ENCODE measurements at places on chromosomes 5 and 9.
A peak's percentile ranks its signal among the peaks of the same experiment; 100 is the strongest.

DNA sequence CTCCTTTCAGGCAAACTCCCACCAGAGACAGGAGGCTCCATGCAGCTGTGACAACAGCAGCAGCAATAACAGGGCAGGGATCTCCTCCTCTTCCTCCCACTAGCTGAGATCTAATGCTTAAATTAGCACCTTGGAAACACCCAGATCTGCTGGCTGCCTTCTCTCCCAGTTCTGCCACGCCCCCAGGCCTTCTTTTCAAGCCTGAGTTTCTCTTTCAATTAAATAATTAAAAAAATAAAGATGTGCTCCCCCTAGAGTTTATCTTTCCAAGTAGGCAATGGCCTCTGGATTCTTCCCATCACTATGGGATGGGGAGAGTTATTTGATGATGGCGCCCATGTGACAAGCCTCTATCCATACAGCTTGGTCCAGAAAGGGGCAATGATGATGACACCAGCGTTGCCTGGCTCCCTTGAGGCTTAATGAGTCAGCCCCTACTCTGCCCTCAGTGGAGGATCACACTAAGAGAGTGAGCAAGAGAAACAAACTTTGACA, 3.8 kb downstream of the FAM219A start:
- DNase-seq: peak; percentile 53

GRCh38 chr5:79859588-79859987, 131.5 kb downstream of the MTX3 start:
- no peak for DNase-seq

GRCh38 chr5:53943938-53944337, 366.4 kb downstream of the ARL15 start:
- DNase-seq: no peak

- DNase-seq: no peak
Measured at GRCh38 chr9:93126825-93127368, 7.2 kb downstream of the NINJ1 start.

DNA sequence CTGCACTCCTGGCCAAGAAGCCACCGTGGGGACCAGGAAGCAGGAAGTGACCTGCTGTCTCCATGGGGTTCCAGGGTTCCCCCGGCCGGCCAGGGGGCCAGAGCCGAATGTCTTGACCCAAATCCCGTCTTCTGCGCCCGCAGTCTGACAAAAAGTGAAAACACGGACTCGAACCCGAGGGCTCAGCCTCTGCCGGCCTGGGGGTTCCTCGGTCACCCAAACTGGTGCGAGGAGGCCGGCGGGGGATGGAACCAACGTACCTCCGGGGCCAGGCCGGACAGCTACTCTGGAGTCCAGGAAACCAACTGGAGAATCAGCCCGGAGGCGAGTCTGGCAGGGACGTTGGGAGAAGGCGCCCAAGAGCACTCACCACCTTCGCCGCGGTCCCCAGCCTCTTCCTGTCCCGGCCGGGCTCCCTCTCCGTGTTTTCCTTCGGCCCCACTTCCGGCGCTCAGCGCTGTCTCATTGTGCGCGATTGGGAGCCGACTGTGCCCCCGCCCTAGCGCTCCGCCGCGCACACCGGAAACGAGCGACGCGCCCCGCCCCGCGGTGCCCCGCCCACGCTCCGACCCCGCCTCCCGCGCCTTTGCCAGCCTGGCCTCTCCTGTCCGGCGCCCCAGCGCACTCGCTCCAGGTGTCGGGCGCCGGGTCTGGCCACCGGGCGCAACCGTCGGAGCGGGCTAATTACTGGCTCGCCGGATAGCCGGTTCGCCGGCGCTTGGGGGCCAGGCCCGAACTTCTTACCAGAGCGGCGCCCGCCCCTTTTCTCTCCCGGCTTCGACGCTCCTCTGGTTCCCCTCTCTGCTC, at the start of gene TUT7:
TSS of gene TUT7 (minus strand) at position 400 of the 807 bp plus-strand sequence. CDS start 1,211 bp downstream, outside the sequence.
- peak; percentile 96 for DNase-seq

- DNase-seq: no peak
Measured at GRCh38 chr5:56273376-56273955, 40.3 kb upstream of the ANKRD55 start.

DNA sequence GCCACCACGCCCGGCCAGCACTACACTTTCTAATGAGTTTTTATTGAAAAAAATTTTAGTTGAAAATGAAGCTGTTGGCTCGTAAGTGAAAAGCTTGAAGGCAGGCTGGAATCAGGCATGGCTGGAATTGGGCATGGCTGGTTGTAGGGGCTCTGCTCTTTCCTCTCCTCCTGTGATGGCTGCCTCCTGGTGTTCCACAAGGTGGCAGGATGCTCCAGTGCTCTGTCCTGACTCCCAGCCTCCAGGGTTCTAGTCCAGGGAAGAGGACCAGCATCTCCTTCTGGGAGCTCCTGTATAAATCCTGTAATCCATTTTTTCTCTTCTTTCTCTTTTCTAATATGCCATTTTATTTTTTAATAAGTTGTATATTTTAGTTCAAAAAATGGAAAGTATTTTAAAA, 57.2 kb upstream of the DHFR start:
- peak; percentile 34 for DNase-seq

GRCh38 chr9:132182314-132183091, 20.6 kb downstream of the NTNG2 start:
- no peak for DNase-seq

GRCh38 chr9:123495731-123496130, 139.7 kb downstream of the CRB2 start:
- DNase-seq: no peak

GRCh38 chr9:5633243-5633642, 4.3 kb downstream of the RIC1 start:
- DNase-seq: no peak

GRCh38 chr5:176890455-176891330, 8.5 kb downstream of the HK3 start:
- DNase-seq: no peak

DNA sequence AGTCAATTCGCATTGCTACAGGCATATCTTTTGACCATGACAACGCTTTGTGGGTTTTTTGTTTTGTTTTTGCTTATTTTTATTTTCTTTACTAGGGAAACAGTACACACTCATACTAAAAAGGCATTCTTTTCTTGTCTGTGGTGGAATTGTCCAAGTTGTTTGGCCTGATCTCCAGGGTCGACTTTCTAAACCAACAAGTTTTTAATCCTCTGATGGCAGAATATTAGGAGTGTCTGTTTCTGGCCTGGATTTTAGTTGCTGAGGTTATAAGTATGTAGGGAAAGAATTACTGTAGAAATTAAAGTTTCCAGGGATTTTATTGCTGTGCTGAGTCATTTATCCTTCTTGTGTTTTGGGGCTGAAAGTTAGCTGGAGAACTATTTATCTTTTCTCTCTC, 218.5 kb downstream of the TAF11L14 start:
- DNase-seq: no peak

- DNase-seq: no peak
Measured at GRCh38 chr9:127201071-127201541, 63.5 kb upstream of the GARNL3 start.

- DNase-seq: peak; percentile 6
Measured at GRCh38 chr9:94085062-94085639, 887 bp downstream of the PTPDC1 start.

DNA sequence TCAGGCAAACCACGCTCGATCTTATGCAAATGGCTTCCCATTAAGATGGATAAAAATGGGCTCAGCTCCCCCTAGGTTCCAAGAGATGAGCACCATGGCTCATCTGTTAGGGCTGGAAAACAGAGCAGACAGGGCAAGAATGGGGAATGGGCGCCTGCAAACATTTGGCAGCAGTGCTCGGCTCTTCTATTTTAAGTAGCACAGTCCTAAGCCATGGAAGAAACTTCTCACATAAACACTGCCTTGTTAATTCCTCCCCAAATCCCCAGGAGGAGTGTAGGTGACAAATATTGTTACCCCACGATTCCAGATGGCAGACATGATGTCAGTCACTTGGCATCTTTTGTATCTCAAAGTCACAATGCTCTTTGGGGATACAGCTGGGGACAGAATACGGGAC, 221.8 kb downstream of the ICE1 start:
- DNase-seq: no peak

GRCh38 chr5:177233206-177233605, 70.3 kb downstream of the RAB24 start:
- DNase-seq: no peak

DNA sequence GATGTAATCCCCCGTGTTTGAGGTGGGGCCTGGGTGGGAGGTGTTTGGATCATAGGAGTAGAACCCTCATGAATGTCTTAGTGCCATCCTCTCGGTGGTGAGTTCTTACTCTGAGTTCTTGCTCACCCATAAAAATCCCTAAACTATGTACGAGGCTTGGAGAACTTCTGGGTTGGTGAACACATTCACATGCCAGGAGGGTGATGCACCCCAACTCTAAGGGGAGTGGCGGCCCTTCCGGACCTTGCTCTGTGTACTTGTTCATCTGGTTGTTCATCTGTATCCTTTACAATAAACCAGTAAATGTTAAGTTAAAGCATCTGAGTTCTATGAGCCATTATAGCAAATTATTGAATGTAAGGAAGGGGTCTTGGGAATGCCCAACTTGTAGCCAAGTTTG, 36.0 kb upstream of the RIC1 start:
- DNase-seq: no peak

DNA sequence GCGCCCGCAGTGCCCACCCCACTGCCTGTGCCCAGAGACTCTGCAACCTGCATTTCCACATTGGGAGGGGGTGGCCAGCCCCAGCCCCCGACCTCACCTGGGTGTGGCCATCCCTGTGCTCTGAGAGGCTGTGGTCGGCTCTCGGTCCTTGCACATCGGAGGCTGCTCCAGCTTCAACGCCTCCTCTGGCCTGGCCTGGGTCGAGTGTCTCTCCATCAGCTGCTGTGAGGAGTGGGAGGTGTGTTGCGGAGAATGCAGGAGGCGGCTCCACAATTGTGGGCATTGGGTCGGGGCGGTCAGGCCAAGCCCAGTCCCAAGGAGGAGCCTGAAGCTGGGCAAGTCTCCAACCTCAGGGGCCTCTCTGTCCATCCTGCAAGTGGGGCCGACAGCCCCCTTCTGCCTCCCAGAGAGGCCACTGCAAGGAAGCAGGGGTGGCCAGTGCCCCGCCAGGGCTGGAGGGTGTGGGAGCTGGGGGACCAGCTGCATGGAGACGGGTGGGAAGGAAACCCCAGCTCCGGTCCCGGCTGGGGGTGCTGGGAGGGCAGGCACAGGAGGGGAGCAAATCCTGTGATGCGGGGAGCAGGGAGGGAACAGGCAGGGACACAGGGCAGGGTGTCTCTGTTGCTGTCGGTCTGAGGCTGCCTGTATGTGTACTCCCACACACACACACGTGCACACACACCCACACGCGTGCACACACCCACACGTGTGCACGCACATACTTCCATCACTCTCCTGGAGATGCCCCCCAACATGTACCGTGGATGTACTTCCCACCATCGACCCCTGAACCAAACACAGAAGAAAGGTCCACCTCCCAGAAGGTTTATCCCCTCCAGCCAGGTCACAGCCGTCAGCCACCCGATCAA, 28.9 kb downstream of the CCDC187 start:
- no peak for DNase-seq

- DNase-seq: no peak
Measured at GRCh38 chr9:130443840-130444492, 795 bp upstream of the ASS1 start.

- no peak for DNase-seq
Measured at GRCh38 chr5:124160265-124160664, 586.2 kb downstream of the ZNF608 start.

DNA sequence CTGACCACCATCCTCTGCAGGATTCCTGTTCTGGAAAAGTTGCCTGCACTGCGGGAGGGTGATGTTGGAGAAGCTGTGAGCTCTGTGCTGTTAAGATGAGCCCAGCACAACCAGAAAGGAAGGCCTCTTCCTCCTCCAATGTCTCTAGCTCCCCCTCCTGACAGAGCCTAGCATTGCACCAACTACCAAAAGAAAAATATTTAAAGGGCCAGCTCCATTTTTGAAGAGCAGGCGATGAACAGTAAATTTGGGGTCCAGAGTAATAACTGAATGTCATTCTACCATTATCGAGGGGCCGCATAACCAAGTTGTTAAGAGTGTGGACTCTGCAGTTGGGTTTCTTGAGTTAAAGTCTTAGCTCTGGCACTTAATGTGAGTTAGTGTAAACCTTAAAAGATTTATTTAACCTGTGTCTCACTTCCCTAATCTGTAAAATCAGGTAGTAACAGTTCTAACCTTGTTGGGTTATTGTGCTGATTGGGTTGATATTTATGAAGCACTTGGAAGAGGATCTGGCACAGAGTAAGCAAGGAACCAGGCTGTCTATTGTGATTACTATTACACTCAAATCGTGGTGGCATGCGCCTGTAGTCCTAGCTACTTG, 3.9 kb downstream of the TEX53 start:
- DNase-seq: peak; percentile 78

DNA sequence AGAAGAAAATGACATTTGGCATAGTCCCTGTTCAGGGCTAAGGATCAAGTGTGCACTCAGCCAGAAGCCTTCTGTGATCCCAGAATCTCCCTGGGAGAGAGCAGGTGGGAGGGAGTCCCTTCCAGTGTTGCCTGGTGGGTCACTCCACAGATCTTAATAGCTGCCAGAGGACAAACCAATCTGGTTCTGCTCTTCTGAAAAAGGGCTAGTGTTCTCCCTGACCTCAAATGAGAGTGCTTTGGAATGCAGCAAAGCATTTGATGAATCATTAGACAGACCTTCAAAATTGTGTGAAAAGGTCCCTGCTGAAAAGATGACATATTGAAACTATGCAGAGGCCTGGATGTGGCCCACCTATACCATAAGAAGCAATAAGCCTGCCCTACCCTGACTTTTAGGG, 339.7 kb downstream of the TMEM232 start:
- DNase-seq: peak; percentile 87

DNA sequence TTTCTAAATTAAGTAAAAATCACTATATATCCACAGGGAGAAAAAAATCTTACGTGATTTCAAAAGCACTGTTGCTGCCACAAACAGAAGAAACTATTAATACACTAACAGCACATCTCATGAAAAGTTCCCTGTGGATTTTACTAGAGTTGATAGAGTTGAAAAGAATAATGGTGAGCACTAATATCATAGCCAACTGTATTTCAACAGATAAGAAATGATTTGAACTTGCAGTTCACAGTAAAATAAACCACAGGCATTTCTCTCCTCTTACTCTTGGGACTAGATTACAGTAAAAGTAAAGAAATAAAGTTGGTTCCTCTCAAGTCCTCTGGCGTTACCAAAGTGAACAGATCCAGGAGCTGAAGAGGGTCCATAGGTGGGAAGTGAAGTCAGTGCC, 27.9 kb downstream of the AGTPBP1 start:
- DNase-seq: no peak

DNA sequence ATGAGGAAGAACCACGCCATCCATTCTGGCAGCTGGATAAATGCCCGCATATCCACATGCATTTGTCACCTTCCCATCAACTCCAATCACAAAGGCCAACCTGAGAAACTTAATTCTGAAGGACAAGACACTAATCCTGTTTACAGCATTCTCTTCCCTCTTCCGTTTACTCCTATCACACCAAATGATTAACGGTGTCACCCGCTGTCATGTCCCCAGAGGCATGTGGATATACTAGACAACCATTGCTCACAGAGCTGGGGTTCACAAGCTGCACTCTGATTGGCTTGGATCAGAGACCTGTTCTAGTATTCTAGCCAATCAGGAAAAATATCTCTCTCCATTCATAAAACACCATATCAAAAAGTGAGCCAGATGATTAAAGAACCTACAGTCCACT, 3.6 kb downstream of the MACROH2A1 start:
- no peak for DNase-seq
